ENCODE measurements at places on chromosomes 16 and 17.

- no peak for DNase-seq
Observed at GRCh38 chr17:49928126-49928800, 40.7 kb upstream of the DLX4 start.

DNA sequence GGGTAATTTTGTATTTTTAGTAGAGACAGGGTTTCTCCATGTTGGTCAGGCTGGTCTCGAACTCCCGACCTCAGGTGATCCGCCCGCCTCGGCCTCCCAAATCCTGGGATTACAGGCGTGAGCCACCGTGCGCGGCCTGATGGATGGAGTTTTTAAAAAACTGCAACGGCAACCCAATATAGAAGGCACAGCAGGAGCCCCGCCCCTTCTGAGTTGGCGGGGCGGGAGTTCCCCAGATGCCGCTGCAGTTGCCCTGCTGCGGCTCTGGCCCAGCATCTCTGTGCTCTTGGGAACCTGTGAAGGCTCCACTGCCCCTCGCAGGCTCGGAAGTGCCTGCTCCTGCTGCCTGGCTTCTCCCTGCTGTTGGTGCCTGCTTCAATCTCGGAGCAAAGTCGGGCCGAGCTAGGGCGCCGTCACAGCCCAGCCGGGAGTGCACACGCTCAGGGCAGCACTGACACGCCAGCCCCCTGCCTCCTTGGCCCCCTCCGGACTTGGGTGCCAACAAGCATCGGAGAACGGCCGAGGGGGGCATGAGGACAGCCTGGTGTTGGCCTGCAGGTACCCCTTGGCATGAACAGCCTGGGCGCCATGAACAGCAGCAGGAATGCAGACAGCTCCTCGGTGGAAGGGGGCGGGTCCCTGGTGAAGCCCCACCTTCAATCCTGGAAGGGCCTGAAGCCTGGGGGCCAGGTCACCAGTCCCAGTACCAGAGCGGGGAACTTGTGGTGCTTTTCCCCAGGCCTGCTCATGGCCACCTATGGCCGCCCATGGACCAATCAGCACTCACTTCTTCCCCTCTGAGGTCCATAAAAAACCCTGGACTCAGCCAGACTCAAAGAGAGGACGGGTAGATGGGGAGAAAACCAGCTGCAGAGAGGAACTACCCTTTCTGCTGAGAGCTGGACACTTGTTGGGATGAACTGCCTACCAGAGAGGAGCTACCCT, 2.3 kb upstream of the NT5M start:
- DNase-seq: peak; percentile 59

DNA sequence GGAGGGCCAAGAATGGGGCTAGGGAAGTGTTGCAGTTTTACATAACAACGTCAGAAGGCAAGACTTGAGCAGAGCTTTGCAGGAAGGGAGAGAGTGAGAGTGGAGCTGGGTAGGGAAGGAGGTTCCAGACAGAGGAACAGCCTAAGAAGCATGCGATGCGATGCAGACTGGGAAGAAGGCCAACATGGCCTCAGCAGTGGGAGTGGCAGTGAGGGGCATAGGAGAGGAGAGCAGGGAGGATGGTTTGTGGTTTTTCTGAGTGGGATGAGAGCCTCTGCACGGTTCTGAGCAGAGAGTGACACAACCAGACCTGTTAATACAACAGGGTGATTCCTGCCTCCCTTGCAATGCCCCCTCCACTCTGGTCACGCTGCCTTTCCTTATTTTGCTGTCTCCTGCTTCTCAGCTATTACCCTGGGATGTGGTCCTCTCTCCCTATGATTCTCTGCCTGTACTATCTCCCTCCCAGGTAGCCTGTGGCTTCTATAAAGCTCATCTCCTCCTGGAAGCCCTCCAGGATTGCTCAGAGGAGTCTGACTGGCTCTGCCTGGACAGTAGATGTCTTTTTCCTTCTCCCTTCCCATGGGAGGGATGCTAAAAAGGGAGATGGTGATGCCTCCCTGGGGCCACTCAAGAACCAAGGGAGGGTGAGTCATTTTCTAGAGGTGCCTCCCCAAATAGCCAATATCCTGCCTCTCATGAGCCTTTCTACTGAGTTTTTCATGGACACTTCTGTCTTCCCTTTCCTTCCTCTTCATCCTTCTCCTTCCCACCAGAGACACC, 38.7 kb upstream of the NGFR start:
- DNase-seq: peak; percentile 94

- DNase-seq: no peak
Observed at GRCh38 chr16:57470711-57471110, 8.2 kb downstream of the POLR2C start.

DNA sequence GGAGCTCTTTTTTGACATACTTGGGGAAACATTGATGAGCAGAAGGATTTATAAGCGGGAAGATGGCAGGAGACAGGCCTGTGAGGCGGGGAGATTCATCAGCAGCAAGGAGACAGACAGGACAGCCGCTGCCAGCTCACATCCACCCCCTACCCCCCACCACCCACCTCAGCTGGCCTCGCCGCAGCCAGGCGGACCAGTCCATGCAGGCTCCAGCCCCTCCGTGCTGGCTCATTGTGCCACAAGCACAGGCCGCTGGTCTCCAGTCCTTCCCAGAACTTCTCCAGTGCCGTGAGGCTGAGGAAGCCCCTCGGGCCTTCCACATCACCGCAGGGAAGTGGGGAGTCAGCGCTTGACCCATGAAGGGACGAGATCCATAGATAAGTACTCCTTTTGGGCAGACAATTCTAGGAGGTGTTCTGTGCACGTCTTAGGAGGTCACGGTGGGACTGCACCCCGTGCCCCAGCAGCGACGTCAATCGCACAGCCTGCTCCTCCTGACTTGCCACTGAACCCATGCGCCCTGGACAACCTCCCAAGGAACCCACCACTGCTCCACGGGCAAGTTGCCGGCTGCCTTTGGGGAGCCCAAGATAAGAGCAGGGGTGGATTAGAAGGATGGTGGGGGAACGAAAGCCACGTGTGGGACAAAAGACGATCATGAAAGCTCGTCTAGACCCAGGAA, 323.6 kb downstream of the C16orf95 start:
- DNase-seq: no peak

DNA sequence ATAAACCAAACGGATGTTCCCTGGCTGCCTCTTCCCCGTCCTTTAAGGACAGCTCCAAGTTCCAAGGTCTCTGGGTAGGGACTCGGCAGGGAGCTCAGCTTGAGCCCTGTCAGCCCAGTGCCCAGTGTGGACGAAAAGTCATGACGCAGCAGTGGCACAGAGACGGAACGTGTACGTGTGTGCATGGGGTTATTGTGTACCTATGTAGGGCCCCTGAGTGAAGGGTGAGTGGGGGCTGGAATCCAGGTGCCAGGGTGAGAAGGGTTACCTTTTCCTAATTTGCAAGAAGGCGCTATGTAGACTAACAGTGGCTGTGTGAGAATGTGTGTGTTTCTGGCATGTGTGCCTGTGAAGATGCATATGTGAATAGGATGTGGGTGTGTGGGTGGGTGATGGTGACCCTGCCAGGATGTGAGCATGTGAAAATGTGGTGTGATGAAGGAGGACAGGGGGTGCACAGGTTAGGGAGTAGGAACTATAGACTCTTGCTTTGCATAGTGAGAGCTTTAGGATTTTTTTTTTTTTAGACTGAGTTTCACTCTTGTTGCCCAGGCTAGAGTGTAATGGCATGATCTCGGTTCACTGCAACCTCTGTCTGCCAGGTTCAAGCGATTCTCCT, 6.0 kb downstream of the SCN4A start:
- no peak for DNase-seq

DNA sequence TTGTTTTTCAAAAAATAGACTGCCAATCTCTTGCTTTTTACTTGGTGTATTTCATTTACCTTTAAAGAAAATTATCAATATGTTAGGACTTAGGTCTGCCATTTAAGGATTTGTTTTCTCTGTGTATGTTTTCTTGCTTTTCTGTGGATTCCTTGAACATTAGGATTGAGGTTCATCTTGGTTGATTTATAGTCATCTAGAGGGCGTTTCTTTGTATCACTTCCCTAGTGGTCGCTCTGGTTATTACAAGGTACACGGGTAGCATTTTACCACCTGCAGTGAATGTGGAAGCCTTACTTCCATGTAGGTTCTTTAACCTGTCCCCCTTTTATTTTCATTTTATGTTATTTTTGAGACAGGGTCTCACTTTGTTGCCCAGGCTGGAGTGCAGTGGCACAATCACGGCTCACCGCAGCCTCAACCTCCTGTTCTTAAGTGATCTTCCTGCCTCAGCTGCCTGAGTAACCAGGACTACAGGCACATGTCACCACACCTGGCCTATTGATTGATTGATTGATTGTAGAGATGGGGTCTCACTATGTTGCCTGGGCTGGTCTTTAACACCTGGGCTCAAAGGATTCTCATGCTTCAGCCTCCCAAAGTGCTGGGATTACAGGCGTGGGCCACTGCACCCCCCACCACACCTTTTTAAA, 35.2 kb upstream of the CBX4 start:
- peak; percentile 16 for DNase-seq

DNA sequence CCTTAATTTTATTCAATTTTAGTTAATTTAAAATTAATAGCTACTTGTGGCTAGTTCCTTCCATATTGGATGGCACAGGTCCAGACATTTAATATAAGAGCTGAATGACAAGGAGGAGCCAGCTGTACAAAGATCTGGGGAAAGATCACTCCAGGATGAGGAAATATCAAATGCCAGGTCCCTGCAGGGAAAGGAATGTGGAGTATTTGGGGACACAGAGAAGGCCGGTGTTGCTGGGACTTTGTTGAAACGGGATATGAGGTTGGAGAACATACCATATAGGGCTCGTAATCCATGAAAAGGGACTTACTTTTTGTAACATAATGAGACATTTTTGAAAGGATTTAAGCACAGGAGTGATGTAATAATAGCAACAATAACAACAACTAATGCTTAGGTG, 426.8 kb downstream of the HS3ST4 start:
- no peak for DNase-seq

DNA sequence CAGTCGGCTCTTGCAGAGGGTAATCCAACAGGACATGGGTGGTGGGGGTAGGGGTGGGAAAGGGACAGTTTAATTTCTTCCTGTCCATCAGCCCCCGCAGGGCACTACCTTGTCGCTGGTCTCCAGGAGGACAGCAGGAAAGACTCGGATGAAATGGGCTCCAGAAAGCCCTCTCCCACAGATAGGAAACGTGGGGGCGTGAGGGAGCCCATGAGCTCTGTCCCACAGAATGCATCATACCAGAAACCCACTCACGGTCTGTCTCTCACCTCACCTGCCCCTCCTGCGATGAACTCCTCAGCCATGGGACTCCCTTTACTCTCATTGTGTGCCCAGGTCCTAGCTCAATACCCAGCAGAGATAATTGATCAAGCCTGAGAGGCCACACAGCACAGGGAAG, 240.1 kb downstream of the GSG1L start:
- no peak for DNase-seq

- no peak for DNase-seq
Observed at GRCh38 chr17:31537565-31538011, 146.1 kb downstream of the RAB11FIP4 start.
